Germinal center (tissue), 1 donor: ENCODE measurements at places on chromosomes 2 and 18.

GRCh38 chr2:148959745-148960144 lies 78.8 kb upstream of the LYPD6B start:
- no peak for DNase-seq

DNA sequence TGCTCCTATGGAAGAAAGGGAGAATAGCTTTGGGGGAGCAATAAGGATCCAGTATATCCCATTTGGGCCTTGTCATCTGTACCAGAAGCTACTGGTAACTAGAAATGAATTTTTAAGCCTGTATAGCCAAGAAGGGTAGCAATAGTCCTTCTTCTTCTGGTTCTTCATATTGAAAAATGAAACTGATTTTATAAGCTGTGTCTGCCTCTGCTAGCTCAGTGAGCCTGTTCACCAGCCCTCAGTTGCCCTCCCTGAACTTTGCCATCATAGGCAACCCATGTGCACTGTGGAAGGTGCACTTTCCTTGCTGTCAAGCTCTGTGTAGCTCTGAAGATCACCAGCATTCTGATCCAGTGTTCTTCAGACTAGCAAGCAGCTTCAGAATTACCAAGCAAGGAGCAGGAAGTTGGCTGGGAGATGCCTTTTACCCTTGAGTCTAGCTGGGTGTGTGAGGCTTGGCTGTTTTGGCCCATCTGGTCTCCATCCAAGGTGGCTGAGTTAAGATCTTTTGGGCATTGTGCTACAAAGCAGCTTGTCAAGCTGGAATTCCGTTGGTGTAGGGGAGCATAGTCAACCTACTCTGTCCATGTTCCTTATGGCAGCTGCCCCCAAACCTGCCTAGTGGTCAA lies 55.8 kb upstream of the MGAT5 start:
- no peak for DNase-seq

DNA sequence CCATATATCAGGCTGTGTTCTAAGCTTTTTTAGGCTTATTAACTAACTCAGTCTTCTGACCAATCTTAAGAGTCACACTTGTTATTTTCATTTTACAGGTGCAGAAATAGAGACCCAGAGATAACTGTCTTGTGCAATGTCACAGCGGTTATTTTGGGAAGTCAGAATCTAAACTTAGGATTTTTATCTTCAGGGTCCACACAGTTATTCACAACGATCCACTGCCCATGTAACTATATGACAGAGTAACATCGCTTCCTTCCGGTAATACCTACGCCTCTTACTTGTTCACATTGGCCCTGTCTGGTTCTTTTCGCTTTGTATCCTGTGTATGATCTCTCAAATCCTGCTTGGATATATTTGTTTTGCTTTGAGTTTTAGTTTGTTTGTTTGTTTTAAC lies 631.7 kb downstream of the LRP1B start:
- no peak for DNase-seq

DNA sequence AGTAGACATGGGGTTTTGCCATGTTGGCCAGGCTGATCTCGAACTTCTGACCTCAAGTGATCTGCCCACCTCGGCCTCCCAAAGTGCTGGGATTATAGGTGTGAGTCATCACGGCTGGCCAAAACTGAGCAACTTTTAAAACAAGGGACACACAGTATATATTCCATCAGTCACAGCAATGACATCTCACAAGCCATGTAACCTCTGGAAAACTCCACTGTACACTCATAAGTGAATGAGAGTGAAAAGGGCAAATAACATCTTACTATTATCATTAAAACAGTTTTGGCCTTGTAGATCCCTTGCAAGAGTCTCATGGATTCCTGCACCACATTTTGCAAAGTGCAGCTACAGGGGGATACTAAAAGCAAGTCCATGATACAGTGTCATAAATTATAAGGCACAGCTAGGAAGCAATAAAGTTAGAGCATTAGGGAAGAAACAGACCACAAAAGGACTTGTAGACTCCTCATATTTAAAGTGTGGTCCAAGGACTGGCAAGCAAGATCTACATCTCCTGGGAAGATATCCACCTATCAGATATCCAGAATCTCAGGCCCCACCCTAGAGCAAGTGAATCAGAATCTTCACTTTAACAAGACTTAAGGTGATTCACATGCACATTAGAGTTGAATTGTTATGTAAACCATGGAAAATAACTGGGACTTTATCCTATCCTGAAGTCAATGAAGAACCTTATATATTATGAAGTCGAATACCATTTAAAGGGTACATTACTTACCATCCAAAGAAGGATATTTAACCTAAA lies 5.7 kb downstream of the SMC6 start:
- no peak for DNase-seq

- DNase-seq = peak; percentile 71
Measured at GRCh38 chr18:2654928-2655177, 673 bp upstream of the SMCHD1 start.

DNA sequence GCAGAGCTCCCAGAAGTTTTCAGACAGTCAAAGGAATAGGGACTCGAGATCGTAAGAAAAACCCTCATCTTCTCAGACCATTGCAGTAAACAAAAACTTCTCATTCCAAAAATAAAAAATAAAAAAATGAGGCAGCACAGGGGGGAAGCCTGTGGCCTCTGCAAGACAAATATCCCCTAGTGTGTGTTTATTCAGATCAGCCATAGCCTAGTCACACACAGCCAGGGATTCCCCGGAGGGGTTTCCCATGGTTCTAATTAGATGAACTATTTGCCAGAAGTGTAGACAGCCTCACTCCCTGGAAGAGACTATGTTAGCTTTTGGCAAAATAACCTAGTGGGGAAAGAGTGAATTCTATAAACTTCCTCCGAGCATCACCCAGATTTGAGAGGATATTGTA lies 122.9 kb upstream of the KLF7 start:
- no peak for DNase-seq

GRCh38 chr2:86254576-86255538 lies 55.6 kb downstream of the MRPL35 start:
- DNase-seq = no peak

- DNase-seq = no peak
Measured at GRCh38 chr18:65235966-65236624, 514.7 kb upstream of the CDH7 start.

DNA sequence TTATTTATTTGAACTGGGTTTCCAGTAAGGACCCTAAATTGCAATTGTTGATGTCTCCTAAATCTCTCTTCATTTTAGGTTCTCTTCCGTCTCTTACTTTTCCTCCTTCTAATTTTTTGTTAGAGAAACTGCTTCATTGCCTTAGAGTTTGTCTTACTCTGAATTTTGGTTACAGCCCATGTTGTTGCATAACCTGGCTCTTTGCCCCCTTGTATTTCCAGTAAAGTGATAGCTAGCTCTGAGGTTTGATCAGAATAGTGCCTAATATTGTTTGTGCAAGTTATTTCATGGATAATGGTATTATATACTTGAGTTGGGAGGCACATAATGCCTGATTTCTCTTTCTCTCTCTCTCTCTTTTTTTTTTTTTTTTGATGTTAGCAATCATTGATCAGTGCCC lies 71.8 kb downstream of the MGAT5 start:
- no peak for DNase-seq

GRCh38 chr18:59814891-59815290 lies 84.9 kb upstream of the PMAIP1 start:
- DNase-seq = no peak

DNA sequence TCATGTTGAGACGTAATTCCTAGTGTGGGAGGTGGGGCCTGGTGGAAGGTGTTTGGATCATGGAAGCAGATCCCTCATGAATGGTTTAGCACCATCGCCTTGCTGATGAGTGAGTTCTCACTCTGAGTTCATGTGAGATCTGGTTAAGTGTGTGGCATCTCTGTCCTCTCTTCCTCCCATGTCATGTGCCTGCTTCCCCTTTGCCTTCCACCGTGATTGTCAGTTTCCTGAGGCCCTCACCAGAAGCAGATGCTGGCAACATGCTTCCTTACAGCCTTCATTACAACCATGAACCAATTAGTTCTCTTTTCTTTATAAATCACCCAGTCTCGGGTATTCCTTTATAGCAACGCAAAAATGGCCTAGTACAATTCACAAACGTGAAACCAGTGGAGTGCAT lies 14.6 kb upstream of the MCM6 start:
- no peak for DNase-seq

DNA sequence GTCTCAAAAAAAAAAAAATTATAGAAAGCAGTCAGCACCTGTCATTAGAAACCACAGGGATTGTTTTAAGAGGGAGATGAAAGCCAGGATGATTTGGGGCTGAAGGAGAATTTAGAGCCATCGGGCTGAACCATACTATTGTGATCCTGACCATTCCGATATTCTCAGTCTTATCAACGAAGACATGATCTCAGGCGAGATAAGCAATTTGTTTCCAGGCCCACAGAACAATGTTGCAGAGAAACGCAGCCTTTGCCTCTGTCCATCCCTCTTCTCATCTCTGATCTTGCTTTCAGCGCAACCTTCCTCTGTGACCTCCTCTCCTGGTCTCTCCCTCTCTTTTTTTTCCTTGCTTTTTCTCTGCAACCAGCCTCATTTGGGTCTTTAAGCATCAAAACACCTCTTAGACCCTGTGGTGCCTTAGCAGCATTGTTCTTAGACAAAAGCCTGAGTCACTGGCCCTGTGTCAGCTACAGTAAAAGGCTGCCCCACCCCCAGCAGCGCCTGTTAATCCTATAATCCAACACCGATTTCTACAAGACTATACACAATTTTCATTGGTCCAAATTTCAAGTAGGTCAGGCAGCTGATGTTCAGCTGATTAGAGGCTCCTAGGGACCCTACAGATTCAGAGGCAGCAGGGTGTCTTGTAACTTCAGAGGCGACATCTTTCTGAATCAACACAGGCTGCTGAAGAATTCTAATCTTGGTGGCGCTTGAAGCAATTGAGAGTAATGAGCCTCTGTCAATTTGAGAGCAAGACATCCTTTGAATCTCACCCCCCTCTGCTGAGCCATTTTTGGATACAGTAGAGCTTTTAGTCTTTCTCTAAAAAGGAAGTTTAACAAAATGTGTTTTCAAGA lies 206.0 kb downstream of the NCK2 start:
- no peak for DNase-seq

DNA sequence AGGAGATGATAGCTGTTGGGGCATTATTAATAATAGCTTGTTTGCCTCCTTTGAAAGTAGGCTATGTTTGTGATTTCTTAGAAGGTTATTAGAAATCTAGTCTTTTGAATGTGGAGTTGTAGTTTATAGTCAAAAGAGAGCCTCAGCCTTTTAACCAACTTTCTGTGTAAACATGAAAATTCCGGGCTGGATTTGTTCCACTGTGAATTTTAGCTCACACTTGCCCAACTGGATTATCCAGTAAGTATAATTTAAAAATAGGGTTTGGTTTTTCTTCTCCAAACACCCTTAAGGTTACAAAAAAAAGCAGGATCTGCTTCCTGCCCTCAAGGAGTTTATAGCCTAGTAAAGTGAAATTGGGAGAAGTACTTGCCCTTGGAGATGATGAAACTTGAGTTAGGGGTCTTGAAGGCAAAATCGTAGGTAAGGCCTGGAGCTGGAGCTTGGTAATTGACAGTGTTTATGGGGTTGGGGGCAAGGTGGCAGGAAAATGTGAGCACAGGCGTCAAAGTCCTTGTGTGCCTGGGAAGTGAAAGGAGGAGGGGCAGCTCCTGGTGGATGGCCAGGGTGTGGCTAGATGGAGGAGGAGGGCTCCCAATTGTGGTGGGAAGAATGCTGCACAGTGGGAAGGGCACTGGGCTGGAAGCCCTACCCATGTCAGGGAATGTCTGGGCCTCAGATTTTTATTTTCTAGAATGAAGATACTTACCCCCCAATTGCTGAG lies 21.3 kb downstream of the ITGA6 start:
- no peak for DNase-seq
